ENCODE measurements at places on chromosomes 12 and 14.

DNA sequence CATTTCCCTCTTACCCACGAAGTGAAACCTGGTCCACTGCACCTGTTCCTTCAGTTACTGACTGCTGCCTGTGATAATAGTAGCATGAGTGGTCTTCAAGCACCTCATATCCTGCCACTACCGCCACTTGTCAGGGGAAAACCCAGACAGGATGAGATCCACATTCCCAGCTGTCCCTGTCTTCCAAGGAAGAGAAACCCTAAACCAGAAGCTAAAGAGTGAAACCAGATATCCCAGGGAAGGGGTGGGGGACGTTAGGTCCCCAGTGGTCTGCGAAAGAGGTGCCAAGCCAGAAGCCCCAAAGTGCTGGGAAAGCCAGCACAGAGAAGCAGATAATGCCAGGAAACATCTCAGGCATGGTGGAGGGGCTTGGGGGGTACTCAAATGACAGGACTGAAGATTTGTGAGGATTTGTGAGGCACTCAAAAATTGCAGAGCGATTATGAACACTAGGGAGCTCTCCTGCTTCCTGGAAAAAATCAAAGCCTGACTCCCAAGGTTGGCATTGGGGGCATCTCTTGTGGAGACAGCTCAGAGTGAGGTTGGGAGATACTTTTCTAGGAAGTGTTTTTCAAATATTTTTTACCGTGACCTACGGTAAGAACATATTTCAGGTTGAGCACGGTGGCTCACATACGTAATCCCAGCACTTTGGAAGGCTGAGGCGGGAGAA lies 77.9 kb downstream of the TMEM30B start:
- DNase-seq = no peak

- DNase-seq = peak; percentile 46
Observed at GRCh38 chr12:107884769-107885694, 110.5 kb downstream of the ASCL4 start.

DNA sequence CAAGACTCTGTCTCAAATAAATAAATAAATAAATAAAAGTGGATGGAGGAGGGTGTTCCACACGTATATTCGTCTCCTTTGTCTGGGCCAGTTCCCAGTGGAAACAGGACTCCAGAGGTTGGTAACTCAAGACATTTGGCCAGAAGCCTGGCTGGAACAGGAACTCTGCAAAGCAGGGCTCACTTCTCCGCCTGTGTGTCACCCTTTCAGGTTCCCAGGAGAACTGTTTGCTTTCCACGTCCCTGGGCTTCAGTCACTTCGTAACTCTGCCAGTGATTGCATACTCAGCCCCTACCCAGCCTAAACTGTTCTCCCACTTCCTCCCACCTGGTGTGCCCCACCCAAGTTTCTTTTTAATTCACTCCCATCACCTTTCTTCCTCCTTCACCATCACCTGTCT lies 7.0 kb upstream of the UBE2N start:
- DNase-seq = no peak

DNA sequence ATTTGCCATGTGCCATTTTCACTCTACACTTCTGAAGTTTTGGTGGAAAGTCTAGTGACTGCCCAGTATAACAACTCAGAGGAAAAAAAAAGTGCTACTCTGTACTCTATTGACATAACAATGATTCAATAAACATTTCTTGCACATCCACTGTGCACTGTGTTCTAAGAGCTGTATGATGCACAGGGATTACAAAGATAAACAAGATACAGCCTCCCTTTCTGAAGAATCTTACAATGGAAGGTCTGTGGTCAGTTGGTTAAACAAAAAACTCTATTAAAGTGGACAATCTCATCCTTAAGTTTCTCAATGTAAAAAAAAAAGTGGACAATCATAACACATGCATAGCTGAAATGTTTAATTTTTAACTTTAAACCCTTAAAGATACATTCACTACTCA lies 105.7 kb upstream of the RASSF8 start:
- DNase-seq = no peak
